ENCODE measurements at places on chromosomes 12 and 14.

GRCh38 chr12:124862768-124863415 lies 772 bp downstream of the SCARB1 start:
- DNase-seq = no peak

DNA sequence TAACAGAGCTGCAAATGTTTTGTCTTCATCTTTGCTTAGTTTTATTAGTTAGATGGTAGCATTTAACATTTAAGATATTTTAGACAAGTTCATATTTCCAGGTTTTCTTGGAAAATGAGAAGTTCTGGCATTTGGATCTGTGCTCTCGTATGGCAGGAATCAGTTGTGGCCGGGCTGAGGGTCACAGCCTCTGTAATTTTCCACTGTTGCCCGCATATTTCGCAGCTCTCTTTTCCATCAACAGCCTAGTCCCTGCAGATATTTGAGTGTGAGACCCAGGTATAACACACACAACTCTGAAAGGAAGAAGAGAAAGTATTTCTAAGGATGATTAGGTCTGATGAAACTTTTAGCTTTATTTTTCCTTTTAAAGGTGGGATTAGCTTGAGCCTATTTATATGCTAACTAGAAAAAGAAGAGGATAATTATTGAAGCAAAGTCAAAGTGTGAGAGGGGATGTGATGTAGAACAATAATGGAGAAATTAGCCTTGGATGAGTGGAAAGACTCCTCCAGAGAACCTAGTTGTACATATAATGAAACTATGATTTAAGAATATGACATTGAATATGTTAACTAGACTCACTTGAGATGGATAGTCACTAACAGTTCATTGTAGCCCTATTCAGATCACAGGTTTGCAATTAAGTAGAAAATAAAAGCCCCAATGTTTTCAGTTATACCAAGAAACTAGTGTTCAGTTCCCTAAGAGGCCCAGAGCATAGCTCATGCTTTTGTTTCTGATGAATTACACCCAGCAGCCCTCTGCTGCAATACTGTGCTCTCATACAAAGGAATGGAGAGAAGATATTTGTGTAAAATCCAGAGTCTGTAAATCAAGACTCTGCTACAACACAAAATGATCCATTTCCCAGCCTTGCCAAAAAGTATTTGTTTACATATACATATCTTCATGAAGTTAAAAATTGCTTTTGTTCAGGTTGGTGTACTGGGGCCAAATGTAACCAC lies 158.4 kb downstream of the C12orf50 start:
- no peak for DNase-seq

DNA sequence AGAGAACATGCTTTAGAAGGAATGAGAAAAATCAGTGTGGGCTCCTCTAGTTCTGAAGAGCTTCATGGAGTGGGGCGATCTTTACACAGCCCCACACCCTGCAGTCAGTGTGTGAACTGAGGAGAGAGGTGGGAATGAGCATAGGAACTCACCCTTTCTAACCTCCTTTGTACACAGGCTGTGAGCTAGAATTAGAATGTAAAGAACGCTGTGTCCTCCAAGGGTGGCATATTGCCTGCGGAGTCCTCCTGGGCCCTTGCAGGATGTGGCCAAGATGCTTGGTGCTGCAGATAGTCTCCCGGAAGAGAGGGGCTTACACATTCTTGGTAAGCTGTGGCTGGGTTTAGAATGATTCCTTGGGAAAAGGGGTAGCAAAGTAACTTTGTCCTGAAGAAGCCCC lies 43.9 kb downstream of the NINJ2 start:
- no peak for DNase-seq

- no peak for DNase-seq
Observed at GRCh38 chr12:122366685-122367475, 55.6 kb downstream of the CLIP1 start.

GRCh38 chr14:65620195-65620594 lies 207.7 kb downstream of the FUT8 start:
- DNase-seq = no peak

GRCh38 chr14:72573725-72574417 lies 320.0 kb downstream of the DPF3 start:
- DNase-seq = no peak

GRCh38 chr14:56534656-56535055 lies 44.9 kb upstream of the TMEM260 start:
- no peak for DNase-seq

- no peak for DNase-seq
Observed at GRCh38 chr12:1424674-1425395, 169.5 kb downstream of the FBXL14 start.

GRCh38 chr12:34361721-34362316 lies 339.5 kb downstream of the ALG10 start:
- DNase-seq = no peak

- no peak for DNase-seq
Observed at GRCh38 chr12:72586456-72586855, 314.3 kb downstream of the TRHDE start.

GRCh38 chr12:49160399-49160798 lies 28.5 kb downstream of the TUBA1A start:
- DNase-seq = no peak

GRCh38 chr12:86091681-86092080 lies 164.5 kb downstream of the MGAT4C start:
- DNase-seq = no peak

- no peak for DNase-seq
Observed at GRCh38 chr12:3924761-3925160, 51.6 kb upstream of the PARP11 start.

DNA sequence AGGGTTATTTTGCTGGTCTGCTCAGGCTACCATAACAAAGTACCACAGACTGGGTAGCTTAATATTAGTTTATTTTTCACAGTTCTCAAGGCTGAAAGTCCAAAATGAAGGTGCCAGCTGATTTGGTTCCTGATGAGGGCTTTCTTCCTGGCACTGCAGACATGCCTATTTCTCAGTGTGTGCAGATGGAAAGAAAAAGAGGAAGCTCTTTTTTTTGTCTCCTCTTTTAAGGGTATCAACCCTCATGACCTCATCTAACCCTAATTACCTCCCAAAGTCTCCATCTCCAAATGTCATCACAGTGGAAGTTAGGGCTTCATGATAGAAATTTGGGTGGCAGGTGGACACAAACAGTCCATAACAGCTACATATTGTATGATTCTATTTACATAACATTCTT lies 25.0 kb upstream of the POLR3B start:
- DNase-seq = no peak

- DNase-seq = no peak
Observed at GRCh38 chr12:65164774-65165173, 4.6 kb upstream of the LEMD3 start.

GRCh38 chr12:55549302-55549701 lies at the start of gene OR6C4:
TSS of gene OR6C4 (plus strand) at chr12:55549602. CDS start at chr12:55551227, 1,625 bp downstream.
- DNase-seq = no peak
